ENCODE measurements at places on chromosomes 3 and 15.

- DNase-seq = no peak
These were observed 79.5 kb upstream of the FGF7 start for GRCh38 chr15:49343546-49343945.

- no peak for DNase-seq
These were observed 69.4 kb downstream of the FEM1B start for GRCh38 chr15:68346979-68347378.

DNA sequence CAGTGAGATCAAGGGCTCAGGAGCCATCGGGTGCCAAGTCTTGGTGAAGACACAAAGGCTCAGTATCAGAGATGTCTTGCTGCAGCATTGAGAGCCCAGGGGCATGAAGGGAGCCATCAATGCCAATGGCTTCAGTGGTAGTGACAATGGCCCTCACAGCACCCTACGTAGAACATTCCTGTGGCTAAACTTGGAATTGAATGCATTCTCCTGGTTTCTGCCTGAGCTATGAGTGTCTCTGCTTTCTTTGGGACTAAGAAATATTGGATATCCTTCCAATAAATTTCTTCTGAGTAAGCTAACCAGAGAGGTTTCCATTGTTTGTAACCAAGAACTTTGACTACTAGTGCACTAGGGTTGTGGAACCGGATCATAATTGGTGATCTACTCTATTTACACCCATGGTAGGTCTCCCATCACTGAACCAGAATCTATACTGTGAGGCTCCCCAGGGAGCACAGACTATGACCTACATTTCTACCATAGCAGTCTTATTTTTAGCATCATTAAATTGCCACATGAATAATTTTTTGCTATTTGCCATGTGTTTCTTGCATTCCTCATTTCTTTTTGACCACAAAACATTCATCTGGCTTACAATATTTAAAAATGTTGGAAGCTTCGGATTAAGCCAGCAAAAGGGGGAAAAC is 31.6 kb upstream of the PDZRN3 start:
- DNase-seq = no peak

DNA sequence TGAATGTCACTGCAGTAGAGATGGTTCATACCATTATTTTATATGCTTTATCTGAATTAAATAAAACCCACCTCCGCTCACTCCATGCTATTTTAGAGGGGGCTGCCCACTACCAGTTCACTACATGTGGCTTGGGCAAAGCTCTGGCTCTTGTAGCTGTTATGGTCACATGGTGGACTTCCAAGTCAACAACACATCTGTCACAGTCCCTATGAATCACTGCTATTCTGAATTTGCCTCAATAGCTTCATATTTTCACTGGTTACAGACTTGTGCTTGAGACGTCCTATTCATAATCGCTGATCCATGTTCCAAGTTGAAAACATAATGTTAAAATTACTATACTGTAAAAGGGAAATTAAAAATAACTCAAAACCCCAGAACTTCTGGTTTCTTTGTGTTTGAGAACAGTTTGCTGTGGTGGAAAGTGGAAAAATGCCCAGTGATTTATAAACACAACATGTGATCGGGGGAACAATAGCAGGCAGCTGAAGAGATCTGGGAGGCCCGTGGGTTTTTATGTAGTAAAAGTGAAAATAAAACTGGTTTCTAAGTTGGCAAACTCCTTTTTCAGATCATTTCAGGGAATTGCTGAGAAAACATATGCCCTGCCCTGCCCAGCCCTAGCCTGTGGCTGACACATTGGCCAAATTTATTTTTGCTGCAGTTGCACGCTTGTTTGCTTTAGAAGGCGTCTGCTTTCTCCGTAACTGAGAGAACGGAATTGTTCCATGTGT is 128.8 kb upstream of the PRR23C start:
- DNase-seq = no peak

GRCh38 chr15:89876396-89877082 is 17.3 kb downstream of the AP3S2 start:
- DNase-seq = no peak

Measured in stimulated activated CD4-positive, alpha-beta T cell treated with anti-CD3 and anti-CD28 coated beads, Interleukin-12 subunit alpha, Interleukin-12 subunit beta, amount 100 ng/mL, for 48 hours (primary cell).